ENCODE measurements at places on chromosomes 12 and 14.

DNA sequence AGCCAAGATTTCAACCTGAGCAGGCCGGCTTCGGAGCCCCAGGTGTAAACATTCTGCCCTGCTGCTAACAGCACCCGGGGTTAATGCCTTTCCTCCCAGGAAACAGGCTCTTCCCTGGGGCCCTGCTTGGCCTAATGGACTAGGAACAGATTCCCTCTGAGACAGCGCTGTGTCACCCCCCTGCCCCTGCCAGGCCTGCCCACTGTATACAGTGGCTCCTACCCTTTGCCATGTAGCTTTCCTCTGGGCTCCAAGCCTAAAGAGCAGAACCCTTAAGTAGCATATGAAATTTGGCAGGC, 28.3 kb upstream of the BCDIN3D start:
- DNase-seq = no peak

DNA sequence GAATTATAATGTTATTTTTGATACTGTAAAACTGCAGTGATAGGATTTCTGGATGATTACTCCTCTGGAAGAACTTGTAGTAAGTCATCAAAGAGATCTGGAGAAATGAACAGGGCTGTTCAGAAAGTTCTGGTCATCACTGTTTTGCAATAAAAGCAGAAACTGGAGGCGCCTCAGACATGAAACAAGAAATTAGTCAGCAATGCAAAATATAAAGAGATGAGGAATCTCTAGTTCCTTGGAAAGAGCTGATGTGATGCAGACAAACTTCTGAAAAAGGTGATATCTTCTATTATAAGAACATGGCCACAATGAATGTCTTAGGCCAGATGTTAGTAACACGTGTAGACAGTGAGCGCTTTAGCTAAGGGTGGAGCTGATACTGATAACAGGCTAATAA, 9.5 kb downstream of the ACIN1 start:
- DNase-seq = no peak

DNA sequence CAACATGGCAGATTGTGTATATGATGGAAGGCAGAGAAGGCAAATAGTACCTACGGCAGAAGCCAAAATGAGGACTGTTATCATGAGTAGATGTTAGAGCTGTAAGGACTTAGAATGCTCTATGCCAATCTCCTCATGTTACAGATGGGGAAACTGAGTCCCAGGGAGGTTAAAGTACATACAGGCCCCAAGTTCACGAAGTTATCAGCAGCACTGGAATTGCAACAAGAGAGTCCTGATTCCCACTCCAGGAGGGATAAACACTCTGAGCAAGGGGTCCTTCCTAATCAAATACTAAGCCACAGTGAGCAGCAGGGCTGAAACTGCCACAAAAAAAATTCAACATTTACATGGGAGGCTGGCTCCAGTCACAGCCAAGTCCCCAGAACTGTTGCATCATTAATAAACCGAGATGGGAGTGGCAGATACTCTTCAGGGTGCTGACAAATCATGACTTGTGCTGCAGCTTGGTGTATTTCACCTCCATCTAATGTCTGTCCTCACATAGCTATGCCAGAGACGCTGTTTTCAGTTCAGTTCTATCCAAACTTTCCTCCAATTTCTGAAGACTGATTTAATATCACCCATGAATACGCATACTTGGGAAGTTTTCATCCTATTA, 24.2 kb downstream of the NUAK1 start:
- DNase-seq = no peak

DNA sequence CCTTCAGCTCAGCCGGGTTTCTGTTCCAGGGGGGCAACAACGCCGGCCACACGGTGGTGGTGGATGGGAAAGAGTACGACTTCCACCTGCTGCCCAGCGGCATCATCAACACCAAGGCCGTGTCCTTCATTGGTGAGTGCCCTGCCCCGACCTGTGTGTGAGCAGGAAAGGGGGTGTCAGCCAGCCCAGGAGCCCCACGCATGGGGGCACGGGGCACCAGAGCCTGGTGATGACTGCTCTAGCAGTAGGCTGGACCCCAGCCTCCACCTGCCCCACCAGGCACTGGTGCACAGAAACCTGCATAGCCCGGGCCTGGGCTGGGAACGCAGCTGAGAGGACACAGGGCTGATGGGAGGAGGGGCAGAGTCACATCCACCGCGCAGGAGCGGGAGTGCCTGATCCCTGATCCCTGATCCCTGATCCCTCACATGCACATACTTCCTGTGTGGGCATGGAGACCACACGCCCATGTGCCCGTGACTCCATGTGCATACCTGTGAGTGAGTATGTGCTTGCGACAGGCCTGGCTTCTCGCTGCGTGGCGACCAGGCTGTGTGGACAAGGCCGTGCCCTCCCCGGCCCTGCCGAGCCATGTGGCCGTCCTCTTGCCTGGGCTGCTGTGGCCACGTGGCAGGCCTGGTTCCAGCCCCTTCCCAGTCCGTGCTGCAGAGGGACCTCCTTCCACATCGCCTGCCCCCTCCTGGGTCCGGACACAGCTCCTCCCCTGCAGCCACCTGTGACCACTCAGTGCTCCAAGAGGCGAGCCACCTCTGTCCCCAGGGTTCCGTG, 11.2 kb downstream of the ADSS1 start:
- no peak for DNase-seq

GRCh38 chr14:99602054-99602787, 1.8 kb downstream of the CCDC85C start:
- DNase-seq = no peak

GRCh38 chr12:95173392-95174251, 43.6 kb downstream of the FGD6 start:
- no peak for DNase-seq

GRCh38 chr12:70002912-70003255, 177.9 kb downstream of the MYRFL start:
- DNase-seq = no peak

- DNase-seq = no peak
Observed at GRCh38 chr14:24056800-24057184, 5.0 kb downstream of the CARMIL3 start.

DNA sequence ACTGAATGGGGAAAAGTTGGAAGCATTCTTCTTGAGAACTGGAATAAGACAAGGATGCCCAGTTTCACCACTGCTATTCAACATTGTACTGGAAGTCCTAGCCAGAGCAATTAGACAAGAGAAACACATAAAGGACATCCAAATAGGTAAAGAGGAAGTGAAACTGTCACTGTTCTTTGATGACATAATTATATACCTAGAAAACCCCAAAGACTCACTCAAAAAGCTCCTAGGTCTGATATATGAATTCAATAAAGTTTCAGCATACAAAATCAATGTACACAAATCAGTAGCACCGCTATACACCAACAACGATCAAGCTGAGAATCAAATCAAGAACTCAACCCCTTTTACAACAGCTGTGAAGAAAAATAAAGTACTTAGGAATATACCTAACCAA, 157.3 kb upstream of the DDHD1 start:
- DNase-seq = no peak

DNA sequence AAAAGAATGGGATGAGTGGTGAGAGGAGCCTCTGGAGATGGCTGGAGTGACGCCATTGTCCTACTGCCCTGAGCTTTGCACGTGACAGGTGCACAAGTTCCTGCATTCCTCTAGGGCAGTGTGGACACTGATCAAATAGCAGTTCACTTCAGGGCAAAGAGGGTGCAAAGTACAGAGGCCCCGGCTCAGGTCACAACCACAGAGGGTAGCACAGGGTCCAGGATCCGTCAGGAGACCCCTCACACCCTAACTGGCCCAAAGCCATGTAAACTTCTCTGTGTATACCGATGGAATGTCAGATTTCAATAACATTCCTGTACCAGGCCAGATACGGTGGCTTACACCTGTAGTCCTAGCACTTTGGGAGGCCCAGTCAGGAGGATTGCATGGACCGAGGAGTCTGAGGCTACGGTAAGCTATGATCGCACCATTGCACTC, 10.4 kb upstream of the FBLN5 start:
- DNase-seq = no peak

DNA sequence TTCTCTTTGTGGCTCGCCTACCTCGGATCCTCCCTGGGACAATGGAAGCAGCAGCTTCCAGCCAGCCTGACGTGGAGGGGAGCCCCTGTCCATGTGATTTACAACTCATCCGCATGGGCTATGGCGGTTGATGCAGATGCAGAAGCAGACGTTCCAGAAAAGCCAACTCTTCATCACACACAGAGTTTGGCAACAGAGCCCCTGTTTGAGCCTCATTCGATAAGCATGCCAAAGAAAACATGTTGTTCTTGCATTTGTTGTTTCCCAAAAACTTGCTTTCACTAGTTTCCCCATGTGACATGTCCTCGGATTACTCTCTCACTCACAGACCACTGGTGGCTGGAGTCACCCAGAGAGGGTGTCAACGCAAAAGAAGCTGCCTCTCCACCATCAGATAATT, 16.4 kb upstream of the TC2N start:
- no peak for DNase-seq

DNA sequence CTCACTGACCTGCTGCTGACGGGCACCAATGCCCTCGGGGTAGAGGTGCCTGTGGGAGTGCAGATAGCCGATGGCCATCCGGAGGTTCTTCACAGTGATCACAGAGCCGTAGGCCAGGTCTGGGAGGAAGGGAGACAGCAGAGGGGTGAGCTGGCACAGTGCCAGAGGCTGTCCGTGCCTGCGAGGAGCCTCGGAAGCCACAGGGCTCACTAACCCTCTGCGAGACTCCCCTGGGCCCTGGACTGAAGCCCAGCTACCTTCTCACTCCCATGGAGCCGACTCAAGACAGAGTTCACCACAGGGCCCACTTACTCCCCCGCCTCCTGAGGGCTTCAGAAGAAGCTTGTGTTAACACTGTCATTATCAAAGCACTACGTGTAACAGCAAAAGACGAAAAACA, 24.5 kb downstream of the POMT2 start:
- DNase-seq = no peak

GRCh38 chr12:92297932-92298696, 152.5 kb upstream of the BTG1 start:
- DNase-seq = no peak

GRCh38 chr12:114186241-114187002, 219.5 kb downstream of the TBX5 start:
- DNase-seq = no peak

DNA sequence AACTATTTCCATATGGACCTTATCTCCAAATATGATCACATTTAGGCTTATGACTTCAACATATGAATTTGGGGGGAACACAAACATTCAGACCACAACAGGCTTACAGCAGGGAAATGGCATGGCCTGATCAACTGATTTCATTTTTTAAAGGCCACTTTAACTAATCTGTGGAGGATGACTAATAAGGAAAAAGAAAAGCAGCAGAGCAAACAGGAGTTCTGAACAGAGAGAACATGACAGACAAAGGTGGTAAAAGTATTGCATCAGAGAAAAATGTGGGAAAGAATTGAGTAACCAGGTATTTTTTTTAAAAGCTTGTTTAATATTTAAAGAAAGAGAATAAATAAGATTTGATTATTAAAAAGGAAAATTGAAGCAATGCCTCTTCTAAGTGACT, 366.1 kb upstream of the TMPO start:
- DNase-seq = no peak

DNA sequence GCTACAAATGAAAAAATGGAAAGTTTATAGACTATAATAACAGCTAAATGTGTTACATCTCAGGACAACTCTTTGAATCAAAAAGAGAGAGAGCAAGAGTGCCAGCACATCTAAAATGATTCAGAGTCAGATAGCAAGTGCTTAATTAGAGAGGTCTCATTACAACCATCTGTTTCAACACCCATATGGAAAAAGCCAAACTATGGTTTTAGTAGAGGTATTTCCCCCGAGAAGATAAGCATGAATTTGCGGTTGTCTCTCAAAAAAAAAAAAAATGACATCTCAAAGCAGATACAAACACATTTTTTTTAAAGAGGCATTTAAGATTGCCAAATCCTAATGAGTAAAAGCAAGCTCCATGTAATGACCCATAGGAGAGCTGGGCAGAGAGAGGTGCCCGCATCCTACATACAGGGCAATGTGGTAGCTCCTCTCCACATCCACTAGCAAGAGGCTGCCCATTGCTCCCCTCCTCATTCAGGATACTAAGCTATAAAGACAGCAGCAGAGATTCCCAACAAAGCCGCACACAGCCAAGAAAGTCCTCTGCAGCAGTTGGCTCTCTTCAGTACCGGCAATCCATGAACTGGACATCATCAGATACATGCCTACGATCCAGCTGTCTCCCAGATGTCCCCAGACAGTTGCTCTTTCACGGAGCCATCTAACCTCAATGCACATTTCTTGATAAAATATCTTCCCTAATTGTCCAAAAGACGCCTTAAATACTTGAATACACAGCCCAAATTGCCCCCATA, 100.4 kb downstream of the EFCAB11 start:
- no peak for DNase-seq

DNA sequence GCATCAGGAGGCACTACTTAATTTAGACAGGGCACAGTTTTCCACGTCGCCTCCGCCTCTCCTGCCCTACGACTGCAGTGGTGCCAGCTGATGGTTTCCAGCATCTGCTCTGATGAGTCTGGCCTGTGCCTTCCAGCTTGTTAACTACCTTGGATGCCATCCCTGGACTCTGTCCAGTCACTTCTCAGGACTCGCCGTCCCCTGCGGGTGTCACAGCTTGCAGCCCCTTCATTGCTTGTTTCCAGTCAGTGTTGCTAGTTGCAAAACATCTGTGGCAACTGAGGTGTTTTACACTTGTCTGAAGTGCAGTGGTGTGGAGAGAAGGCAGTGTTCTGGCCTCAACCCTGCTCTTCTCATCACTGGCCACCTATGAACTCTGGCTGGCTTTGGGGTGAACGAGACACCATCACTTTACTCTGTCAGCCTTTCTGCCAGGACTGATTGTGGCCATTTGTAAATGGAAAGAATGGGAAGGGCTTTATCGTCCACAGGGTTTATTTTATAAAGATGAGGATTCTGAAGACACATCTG, 8.3 kb downstream of the ADGRD1 start:
- no peak for DNase-seq

DNA sequence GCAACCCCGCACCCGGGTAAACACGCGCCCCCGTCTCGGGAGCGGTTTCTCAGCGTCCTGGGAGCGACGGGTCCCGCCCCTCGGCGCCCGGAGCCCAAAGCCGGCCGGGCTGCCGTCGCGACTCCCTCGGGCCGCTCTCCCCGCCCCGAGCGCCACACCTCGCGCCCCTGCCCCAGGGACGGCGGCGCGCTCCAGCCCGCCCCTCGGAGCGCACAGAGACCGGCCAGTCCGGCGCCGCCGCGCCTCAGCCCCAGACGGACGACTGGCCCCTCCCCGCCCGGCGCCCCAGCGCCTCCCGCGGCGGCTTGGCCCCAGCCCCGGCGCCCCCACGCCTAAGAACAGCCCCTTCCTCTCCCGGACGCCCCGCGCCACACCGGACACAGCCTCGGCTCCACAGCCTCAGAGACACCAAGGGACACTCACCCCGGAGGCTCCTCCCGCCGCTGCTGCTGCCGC, 411 bp downstream of the BTBD7 start:
- no peak for DNase-seq

GRCh38 chr12:101287357-101287756, 7.5 kb downstream of the UTP20 start:
- no peak for DNase-seq

- DNase-seq = no peak
Observed at GRCh38 chr12:59844750-59845149, 248.9 kb downstream of the SLC16A7 start.
